ENCODE measurements at places on chromosomes 7 and 10. TPM values are rescaled to one million over a fixed set of nuclear protein-coding genes. Genes with fewer than 3 reads are reported as not detected.

Gene SFRP5
- 8.7 TPM for total RNA-seq

GRCh38 chr7:85535974-85536729 is 349.3 kb upstream of the SEMA3D start:
- no peaks in the 10 kb centered on the region for H3K27me3 ChIP-seq
- H3K4me3 ChIP-seq, result no peak overlapping the region
- H3K4me1 ChIP-seq, result no peaks in the 10 kb centered on the region
- DNase-seq, result no peak

DNA sequence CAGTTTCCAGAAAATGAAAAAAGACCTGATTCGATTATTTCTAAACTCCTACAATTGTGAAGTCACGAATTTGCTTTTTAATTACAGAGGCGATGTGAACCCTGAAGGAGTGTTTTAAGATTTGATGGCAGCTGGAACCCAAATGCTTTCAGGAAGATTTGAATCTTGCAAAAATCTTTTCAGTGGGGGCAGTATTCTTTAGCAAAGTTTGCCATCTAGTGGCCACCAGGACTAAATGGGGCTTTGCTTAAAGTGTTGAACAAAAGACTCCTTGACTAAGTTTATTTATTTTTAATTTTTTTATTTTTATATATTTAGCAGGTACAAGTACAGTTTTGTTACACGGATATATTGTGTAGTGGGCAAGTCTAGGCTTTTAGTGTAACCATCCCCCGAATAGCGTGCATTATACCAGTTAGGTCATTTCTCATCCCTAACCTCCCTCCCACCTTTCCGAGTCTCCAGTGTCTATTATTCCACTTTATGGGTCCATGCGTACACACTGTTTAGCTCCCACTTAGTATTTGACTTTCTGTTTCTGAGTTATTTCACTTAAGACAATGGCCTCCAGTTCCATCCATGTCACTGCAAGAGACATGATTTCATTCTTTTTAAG is 98.8 kb downstream of the CACNB2 start:
- no peak overlapping the region for H3K27ac ChIP-seq
- no peak overlapping the region for H3K4me3 ChIP-seq

GRCh38 chr7:89170628-89171027 is 375.1 kb upstream of the TEX47 start:
- DNase-seq, result no peak
- H3K36me3 ChIP-seq, result no peaks in the 10 kb centered on the region
- H3K4me3 ChIP-seq, result no peak overlapping the region
- no peak overlapping the region for H3K27ac ChIP-seq
- H3K27me3 ChIP-seq, result no peaks in the 10 kb centered on the region

Gene CDK5
- 9.6 TPM for total RNA-seq

- H3K27me3 ChIP-seq, result no peaks in the 10 kb centered on the region
- H3K4me1 ChIP-seq, result no peaks in the 10 kb centered on the region
- no peak for DNase-seq
- H3K36me3 ChIP-seq, result peaks cover 2% of the 10 kb centered on the region
- H3K27ac ChIP-seq, result peak overlapping the region; percentile 40
Measured at GRCh38 chr10:112815269-112816032, 134.6 kb upstream of the TCF7L2 start.

Gene MPP7
- 14.7 TPM for total RNA-seq

Gene ABCB8
- total RNA-seq, result 28.3 TPM

Data from left ventricle myocardium inferior (tissue), 1 donor.